ENCODE measurements at places on chromosomes 7 and 10. TPM values are rescaled to one million over a fixed set of nuclear protein-coding genes. Genes with fewer than 3 reads are reported as not detected.

CUBN gene
- 0.26 TPM for total RNA-seq

COL26A1 gene
- 42.6 TPM for total RNA-seq

TMEM130 gene
- 1.7 TPM for total RNA-seq

CYP2C19 gene
- not detected for total RNA-seq

ARL4A gene
- 36.3 TPM for total RNA-seq

- no peak overlapping the region for H3K4me3 ChIP-seq
- no peaks in the 10 kb centered on the region for H3K4me1 ChIP-seq
- H3K27me3 ChIP-seq: no peaks in the 10 kb centered on the region
- DNase-seq: no peak
- H3K27ac ChIP-seq: no peak overlapping the region
- H3K36me3 ChIP-seq: peaks cover 17% of the 10 kb centered on the region
Observed at GRCh38 chr7:2043316-2044039, 189.3 kb downstream of the MAD1L1 start.

GRCh38 chr7:26291699-26292538, at the start of gene SNX10:
SNX10 (plus strand) TSS chr7:26291862; CDS start chr7:26346443, 54,581 bp downstream.
- H3K27me3 ChIP-seq: no peaks in the 10 kb centered on the region
- H3K4me1 ChIP-seq: no peaks in the 10 kb centered on the region
- no peaks in the 10 kb centered on the region for H3K36me3 ChIP-seq
- H3K27ac ChIP-seq: no peak within 1 kb of the TSS
- H3K4me3 ChIP-seq: peak within 1 kb of the TSS; percentile 78

DNA sequence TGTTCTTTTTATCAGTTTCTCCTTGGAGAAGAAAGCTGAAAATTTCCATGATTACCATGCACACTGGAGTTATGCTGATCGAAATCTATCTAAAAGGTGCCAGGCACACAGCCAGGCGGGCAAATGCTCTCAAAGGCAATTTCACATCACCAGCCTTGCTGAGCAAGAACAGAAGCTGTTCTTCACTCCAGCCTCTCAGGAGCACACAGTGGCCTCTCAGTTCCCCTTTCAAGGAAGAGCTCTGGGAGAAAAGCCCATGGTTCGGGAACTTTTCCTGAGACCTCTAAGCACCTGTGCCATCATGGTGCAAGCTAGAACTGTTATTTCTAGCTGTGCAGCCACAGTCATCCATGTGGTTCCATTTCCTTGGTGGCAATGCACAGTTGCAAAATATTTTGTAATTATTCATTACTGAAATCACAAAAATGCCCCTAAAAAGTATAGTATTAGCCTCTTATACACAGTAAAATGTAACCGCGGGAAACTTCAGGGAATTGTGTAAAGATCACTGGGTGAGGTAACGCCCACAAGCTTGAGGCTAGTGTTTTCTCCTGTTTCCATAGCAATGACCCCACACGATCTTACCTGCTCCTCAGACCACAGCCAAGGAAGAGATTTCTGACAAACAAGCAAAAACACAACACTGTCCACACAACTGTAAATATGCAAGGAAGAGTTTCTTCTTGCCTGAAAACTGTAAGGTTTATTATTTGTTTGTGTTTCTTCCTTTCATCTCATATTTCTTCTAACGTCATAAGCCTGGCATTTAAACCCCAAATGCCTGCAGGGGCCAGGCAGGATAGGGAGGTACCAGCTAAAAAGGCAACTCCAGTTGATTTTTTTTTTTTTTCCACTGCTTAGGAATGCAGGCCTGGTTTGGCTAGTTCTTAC, 121.2 kb downstream of the FAM107B start:
- H3K4me1 ChIP-seq: peaks cover 8% of the 10 kb centered on the region
- peak; percentile 52 for DNase-seq
- H3K36me3 ChIP-seq: no peaks in the 10 kb centered on the region
- H3K4me3 ChIP-seq: no peak overlapping the region
- H3K27ac ChIP-seq: no peak overlapping the region

- H3K4me3 ChIP-seq: no peak overlapping the region
- DNase-seq: no peak
- H3K27me3 ChIP-seq: no peaks in the 10 kb centered on the region
Observed at GRCh38 chr7:71384094-71384493, 252.2 kb downstream of the GALNT17 start.

Data from H9 (cell line).